ENCODE measurements at places on chromosomes 6 and 20. TPM values are rescaled to one million over a fixed set of nuclear protein-coding genes. Genes with fewer than 3 reads are reported as not detected.

DNA sequence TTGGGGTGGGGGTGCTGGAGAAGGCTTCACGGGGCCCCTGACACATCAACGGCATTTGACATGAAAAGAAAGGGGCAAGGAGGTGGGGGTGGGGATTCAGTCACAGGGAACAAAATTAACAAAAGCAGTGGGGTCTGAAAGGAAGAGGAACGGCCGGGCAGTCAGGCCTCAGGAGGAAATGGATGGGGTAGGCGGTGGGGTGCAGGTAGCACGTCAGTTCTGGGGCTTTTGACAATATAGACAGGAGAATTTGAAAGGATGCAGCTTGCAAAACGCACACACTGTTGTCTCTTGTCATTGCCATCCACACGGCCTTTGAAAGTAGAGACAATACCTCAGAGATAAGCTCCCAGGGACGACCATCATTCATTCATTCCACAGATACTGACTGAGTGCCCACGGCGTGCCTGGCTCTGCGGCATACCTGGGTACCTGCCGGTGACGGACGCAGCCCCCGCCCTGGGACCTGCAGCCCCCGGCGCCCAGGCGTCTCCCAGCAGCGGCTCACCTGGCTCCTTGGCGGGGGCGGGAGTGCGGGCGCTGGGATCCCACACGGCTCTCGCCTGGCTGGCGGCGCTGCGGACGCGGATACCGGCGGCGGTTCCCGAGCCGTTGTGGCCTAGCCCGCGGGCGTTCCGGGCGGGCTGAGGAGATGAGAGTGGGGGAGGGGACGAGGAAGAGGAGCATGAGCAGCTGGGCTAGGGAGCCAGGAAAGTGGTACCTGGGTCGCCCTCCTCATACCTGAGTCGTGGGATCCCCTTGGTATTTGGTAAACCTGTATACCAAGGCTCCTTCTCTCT, at the start of gene SLC26A8:
SLC26A8 (minus strand) TSS at position 646 of the 800 bp plus-strand sequence. CDS start 4,934 bp downstream, outside the sequence.
- DNase-seq, result peak; percentile 41

GRCh38 chr6:105191351-105191750, 11.5 kb upstream of the POPDC3 start:
- no peak for DNase-seq

DNA sequence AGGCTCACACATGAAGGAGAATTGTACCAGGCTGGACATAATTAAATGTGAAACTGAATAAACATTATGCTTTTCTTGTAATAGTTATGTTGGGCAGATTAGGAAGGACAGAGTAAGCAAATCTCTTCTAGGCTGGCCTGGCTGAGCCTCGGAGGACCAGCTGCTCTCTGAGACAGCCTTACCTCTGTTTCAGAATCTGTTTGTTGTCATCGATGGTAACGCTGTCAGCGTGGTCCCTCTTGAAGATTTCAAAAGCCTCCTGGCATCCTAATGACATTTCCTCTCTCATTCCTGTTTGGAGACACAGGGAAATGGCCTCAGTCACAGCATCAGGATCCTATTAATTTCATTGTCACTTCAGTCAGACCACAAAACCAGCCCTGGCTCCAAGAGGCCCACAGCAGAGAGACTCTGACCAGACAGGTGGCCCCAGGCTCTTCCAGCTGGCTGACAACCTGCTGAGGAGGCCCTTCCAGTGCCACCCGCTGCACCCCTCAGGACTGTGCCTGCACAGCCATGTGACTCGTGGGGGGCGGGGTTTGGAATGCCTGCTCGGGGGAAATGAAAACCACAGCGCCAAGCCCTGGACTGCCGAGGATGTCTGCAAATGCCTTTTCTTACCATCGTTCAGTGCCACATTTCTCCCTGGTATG, 108.5 kb upstream of the KCNK16 start:
- peak; percentile 50 for DNase-seq

DNA sequence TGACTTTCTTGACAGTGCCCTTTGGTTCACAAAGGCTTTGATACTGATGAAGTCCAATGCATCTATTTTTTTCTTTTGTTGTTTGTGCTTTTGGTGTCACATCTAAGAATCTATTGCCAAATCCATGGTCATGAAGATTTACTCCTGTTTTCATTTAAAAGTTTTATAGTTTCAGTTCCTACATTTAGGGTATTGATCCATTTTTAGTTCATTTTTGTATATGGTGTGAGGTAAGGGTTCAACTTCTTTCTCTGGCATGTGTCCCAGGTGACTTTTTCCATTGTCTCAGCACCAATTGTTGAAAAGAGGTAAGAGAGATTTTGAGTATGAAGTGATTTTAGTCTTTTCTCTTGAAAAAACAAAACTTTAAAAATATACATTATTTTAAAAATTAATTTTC, 260.6 kb downstream of the GMPR start:
- no peak for DNase-seq

DNA sequence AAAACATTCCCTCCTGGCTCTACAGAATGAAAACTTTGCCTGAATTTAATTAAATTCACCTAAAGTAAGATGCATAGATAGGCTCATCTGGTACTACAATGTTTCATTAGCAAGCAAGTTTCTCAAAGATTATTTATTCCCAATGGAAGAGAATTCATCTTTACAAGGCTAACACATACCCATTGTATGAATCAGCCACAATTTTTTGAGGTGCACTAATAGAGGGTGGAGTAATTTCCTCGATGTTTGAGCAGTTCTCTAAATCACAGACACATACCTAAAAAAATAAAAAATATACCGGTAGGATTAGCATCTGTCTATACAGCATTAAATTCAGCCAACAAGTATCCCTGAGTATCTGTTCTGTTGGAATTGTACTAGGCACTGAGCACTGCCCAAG, 32.7 kb downstream of the ROS1 start:
- no peak for DNase-seq

DNA sequence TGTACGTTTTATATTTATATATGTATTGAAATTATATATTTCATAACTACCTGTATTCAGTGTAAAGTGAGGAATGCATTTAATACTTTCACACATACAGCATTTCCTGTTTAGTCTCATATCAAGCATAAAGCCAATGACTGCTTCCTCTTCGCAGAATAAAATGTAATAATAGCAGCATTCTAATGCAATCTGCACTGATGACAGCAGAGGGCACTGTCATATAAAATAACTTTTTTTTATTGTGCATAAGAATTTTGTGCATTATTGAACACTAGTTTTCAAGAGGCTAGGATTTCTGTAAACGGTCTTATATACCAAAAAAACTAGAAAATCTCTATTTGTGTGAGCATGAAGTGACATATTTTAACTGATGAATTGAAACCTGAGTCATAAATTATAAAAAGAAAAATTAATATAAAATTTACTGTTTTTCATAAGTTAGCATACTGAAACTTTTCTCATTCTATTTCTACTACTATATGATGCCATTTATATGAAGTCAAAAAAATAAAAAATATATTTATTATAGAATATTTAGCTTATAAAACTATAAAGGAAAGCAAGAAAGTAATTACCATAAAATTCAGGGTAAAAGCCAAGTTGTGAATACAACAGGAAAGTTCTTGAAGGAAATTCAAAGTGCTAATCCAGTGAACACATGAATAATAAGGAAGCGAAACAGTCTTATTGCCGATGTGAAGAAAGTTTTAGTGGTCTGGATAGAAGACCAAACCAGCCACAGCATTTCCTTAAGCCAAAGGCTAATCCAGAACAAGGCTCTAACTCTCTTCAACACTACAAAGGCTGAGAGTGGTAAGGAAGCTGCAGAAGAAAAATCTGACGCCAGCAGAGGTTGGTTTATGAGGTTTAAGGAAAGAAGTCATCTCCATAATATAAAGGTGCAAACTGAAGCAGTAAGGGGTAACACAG, 36.3 kb downstream of the RNF146 start:
- peak; percentile 46 for DNase-seq

GRCh38 chr6:170355661-170356060, 49.1 kb downstream of the FAM120B start:
- no peak for DNase-seq

DNA sequence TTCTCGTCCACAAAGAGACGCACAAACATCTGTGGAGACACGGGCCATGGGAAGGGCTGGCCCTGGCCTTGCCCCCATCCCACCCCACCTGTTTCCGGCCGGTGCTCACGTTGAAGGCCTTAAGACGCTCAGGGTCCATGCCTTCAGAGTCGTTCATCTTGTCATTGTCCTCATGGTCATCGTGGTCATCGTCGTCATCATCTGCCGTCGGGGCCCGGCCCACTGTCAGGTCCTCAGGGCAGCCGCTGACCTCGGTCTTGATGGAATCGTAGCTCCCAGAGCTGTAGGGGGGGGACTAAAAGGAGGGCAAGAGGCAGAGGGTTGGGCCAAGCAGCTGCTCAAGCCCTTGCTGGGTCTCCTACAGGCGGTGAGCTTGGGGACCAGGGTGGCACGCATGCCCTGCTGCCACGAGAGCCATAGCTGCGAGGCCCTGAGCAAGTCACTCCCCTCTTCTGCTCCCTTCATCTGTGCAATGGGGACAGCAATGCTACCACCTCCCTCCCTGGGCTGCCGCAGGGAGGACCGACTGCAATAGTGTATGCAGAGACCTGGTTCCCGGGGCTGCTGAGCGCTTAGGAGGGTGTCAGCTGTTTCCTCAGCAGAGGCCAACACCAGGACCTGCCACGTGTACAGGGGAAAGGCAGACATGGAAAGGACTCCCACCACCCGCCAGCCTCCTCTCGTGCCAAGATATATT, 95.5 kb downstream of the ASXL1 start:
- DNase-seq, result no peak

- no peak for DNase-seq
Measured at GRCh38 chr20:17229256-17229655, 2.4 kb downstream of the PCSK2 start.

DNA sequence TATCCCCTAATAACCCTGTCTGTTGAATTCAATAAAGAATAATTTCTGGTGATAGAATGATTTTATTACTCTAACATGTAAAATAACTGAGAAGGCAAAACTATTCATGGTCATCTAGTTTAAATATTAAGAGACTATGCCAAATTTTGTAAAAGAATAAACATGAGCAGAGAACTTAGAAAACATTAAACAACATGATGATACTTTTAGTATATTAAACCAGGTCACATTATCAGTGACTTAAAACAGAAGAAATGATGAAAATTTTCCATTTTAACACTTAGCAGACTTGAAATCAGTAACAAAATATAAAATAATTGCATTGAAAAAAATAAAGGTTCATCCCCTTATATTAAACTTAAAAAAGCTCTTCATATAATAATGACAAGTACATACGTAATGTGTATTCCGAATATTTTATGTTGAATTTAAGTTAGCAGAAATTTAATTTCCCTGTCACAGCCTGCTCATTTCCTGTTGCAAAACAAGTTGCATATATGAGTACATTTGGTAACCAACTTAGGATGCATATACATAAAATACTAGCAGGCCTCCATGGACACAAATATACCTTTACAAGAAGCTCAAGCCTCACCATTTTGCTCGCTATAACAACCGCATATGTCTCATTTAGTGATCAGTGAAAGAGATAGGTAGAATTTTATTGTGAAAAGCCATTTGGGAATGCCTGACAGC, 40.6 kb downstream of the DTNBP1 start:
- no peak for DNase-seq

GRCh38 chr6:11083491-11083890, 10.1 kb upstream of the SMIM13 start:
- DNase-seq, result no peak

- no peak for DNase-seq
Measured at GRCh38 chr6:159977255-159977903, 8.5 kb downstream of the IGF2R start.

GRCh38 chr6:93562582-93562981, 143.2 kb upstream of the EPHA7 start:
- DNase-seq, result no peak

- no peak for DNase-seq
Measured at GRCh38 chr6:3577517-3577916, 120.7 kb upstream of the SLC22A23 start.

- DNase-seq, result no peak
Measured at GRCh38 chr20:1324598-1325172, 4.3 kb downstream of the SDCBP2 start.

DNA sequence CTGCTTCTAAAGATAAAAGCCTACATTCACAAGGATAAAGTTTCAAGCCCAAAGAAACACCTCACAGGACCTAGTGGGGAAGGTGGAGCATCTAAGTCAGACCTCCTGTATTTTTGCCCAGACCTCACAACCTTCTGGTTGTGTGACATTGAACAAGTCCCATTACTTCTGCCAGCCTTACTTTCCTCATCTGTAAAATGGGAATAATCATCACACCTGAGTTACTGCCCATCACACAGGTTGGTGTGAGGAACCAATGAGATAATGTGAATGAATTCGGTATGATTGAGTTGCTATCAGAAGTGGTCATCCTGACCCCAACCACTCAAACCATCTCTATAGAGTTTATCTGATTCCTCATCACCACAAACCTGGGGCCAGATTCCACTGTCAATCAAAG, 11.1 kb upstream of the SLC22A23 start:
- no peak for DNase-seq

- DNase-seq, result no peak
Measured at GRCh38 chr20:62696989-62697388, 11.6 kb upstream of the NTSR1 start.

Gene ZBTB24
- 6.9 TPM for total RNA-seq

Gene DNMT3B
- total RNA-seq, result 4.5 TPM

Gene TBC1D32
- total RNA-seq, result 16.6 TPM

Gene TRMT6
- total RNA-seq, result 10.1 TPM

Data from hepatocyte (in vitro differentiated cells).